NCI-H187 (cell line): ENCODE measurements at places on chromosomes 3 and 15.

- DNase-seq = no peak
Observed at GRCh38 chr15:61243983-61244593, 15.0 kb upstream of the RORA start.

DNA sequence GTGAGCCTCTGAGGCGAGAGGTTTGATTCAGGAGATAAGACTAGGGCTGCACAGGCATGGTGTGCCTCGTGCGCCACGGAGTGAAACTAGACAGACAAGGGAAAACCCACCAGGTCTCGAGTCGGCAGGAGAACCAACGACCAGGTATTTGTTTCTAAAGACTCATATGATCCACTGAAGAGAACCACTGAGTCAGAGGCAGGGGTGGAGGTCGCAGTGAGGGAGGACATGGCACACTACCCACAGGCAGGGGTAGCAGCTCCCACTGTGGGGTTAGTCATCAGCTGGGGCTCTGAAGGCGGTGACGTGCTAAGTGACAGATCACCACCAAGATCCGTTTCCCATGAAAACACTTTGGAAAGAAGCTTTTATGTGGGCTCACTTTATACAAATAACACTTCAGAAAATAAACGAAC is 45.7 kb downstream of the CHSY1 start:
- no peak for DNase-seq

DNA sequence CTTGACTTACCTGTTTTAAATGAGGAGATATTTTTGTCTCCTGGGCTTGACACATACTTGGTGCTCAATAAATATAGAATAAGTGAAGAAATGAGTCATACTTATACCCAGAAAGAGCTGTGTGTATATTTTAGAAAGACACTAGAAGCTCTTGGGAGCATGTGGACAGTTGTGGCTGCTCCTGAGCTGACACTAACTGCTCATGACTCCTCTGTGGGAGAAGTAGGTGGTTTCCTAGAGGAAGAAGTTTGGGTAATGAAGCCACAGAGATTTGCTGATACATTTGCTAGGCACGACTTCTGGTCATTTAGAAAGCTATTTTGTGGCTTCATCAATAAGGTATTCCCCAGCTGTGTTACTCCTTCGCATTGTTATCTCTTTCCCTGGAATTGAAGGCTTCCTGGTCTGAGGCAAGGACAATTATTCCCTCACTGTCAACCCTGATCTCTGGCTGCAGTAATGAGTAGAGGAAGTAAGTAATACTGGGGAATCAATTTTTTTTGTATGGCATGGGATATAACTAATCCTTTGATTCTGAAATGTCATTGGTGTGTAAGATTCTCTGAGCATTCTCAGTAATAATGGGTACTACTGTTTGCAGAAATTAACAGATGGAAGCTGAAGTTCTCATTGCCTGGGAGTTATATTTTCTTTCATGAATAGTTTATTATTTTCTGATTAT is 79.6 kb upstream of the DCBLD2 start:
- no peak for DNase-seq

GRCh38 chr3:53478166-53478830 is 16.1 kb upstream of the CACNA1D start:
- no peak for DNase-seq

DNA sequence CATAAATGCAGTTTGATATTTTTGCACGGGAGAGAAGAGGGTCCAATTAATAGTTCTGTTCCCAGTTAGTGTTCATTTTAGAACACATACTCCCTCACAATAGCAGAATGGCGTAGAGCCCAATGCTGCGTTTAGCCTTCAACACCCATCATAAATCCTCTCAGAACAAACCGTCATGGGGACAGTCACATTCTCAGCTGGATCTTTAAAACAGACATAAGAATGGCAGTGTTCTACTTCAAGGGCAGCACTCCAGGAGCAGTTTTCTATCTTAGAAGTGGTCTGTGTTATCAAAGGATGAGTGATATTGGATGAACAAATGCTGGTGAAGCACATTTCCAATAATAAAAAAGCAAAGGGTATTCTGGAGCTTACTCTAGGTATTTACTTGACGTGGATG is 230.5 kb downstream of the PDZRN3 start:
- no peak for DNase-seq

DNA sequence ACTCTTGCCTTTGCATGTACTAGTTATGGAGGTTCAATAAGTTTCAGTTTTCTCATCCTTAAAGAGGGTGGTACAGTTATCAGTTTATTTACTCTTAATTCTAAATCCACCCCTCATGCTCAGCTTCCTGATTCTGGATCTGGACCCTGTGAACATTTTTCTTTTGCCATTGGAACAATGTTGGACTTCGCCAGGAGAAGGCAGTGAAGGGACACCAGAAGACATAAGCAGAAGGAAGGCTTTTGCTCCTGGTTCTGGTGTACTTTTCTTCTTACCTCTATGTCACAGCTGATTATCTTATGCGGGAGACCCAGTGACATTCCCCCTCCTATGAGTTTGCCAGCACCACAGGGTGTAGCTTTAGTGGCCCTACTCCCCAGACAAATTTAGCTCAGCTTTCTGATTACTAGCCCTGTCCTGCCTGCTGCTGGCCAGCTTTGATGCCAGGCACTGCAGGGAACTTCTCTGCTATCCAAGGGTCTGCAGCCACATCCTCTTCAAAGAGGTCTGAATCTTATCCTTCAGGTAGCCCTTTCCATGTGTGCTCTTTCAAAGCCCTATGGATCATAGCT is 466.3 kb upstream of the EPHA3 start:
- no peak for DNase-seq

DNA sequence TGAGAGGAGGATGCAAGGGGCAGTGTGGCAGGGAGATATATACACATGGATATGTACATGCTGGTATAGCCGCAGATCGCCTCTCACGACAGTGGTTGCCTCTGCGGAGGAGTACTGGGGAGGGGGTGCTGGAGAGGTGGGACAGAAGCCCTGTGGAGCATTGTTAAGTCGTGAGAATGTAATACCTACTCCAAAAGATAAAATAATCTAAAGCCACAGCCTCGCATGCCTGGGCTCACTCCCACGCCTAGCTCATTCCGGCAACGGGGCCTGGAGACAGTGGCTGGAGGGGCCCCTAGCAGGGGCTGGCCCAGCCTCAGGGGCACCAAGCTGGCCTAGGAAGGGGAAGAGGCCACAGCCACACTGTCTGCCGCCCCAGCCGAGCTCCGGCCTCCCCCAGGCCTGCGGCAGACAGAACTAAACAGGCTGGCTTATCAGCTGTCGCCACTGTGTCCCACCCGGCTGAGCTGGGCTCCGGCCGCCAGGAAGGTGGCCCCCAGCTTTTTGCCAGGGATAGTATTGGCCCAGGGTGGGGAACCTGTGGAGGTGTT is 65.1 kb upstream of the LCTL start:
- DNase-seq = no peak

- DNase-seq = peak; percentile 63
Observed at GRCh38 chr15:57527382-57528091, 64.2 kb upstream of the MYZAP start.

DNA sequence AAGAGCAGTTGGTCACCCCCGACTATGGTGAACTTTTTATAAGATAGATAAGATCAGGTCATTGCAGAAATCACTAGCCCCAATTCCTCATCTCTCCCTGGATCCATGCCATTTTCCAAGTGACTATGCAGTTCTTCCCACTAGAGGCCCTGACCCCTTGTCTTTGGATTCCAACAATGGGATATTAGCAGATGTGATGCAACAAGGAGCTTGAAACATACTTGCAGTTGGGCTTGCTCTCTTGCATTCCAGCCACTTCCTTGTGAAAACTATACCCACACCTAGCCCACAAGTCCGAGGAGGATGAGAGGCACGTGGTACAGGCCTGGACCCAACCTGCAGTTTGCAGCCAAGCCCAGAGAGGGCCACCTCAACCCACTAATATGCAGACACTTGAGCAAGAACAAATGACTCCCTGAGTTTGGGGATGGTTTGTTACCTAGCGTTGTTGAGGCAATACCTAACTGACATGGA is 60.6 kb downstream of the SUCLG2 start:
- DNase-seq = no peak

DNA sequence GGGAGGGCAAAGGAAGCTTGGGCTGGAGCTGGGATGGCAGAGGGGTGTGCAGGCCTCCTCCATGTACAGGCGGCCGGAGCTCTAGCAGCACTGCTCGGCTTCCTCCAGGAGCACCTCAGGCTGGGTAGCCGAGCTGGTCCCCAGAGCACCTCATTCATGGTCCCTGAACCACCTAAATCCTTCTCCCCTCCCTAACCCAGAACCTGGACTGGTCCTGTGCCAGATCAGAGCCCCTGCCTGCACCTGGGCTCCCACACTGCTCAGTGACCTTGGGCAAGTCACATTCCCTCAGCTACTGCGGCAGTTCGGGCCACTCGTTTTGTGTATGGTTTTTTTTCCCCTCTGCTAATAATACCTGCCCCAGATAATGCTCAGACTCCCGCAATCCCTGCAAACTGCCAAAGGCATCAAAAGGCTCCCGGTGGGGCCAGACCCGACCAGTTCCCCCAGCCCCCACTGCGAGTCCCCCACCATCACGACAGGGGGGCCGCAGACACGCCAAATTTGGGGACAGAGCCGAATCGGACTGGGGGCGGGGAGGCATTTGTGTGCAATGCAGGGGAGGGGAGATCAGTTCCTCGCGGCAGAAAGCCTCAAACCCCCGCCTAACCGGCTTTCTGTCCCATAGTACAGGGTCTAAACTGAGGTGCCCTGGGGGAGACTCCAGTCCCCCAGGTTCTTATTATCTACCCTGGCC is 1.3 kb downstream of the SEMA7A start:
- DNase-seq = no peak

- DNase-seq = peak; percentile 49
Observed at GRCh38 chr3:150216041-150216811, 191.9 kb upstream of the TSC22D2 start.

- DNase-seq = no peak
Observed at GRCh38 chr15:41774882-41775417, 666 bp downstream of the MAPKBP1 start.

GRCh38 chr3:40793730-40794129 is 269.0 kb downstream of the ZNF621 start:
- no peak for DNase-seq

GRCh38 chr3:32593903-32594525 is 23.4 kb upstream of the DYNC1LI1 start:
- DNase-seq = no peak

GRCh38 chr15:73650416-73651126 is 17.4 kb upstream of the NPTN start:
- no peak for DNase-seq

DNA sequence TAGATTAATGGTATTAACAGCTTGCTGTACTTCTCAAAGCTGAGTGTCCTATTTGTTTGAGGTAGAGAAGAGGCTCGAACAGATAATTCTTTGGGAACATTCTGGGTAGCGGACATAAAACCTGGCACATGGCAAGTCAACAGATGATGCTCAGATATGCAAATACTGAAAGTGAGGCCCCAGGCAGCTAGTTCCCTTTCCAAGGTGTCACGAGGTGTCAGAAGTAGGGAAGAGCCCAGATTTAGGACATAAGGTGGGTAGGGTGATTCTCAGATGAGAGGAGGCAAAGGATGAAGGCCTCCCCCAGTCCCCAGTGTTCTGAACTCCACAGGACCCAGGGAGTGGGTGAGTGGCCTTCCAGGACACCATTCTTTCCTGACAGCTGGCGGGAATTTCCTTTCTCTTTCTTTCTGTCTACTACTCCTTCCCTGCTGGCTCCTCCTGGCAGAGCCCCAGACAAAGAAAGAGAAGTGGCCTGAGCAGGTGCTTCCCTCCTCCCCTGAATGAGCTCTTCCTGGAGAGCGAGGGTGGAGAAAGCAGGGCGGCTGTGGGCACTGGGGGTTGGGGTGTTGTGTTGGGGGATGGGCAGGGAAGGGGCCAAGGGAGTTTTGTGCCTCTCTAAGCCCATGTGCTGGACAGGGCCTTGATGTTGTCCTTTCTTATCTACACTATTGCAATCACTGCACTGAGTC is 87.5 kb downstream of the CORO2B start:
- peak; percentile 58 for DNase-seq

GRCh38 chr3:15347063-15347736 is 14.8 kb upstream of the SH3BP5 start:
- no peak for DNase-seq

- no peak for DNase-seq
Observed at GRCh38 chr3:187255314-187255713, 36.2 kb downstream of the MASP1 start.

GRCh38 chr15:83129791-83130190 is 22.3 kb downstream of the TM6SF1 start:
- DNase-seq = no peak

DNA sequence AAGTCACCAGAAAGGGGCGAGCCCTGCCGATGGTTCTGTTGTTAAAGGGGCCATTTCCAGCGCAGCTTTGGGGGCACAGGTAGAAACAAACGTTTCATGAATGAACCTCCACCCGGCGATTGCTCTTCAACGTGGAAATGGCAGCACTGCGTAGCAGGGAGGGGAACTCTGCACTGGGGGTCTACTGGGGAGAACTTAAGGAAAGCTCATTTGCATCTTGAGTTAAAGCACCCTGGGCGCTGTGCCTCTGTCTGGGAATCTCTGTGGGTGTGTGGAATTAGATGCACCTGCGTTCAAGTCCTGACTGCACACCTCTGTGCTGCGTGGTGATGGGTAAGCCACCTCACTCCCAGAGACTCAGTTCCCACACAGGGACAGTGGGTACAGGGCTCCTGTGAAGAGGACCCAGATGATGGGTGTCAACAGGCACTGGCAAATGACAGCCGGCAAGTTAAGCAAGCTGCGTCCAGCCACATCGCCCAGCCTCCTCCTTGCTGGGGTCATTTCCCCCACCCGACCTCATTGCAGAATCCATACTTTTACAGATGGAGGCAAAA is 68.8 kb downstream of the ASB7 start:
- no peak for DNase-seq

- no peak for DNase-seq
Observed at GRCh38 chr15:32718821-32719716, 1.3 kb downstream of the GREM1 start.

DNA sequence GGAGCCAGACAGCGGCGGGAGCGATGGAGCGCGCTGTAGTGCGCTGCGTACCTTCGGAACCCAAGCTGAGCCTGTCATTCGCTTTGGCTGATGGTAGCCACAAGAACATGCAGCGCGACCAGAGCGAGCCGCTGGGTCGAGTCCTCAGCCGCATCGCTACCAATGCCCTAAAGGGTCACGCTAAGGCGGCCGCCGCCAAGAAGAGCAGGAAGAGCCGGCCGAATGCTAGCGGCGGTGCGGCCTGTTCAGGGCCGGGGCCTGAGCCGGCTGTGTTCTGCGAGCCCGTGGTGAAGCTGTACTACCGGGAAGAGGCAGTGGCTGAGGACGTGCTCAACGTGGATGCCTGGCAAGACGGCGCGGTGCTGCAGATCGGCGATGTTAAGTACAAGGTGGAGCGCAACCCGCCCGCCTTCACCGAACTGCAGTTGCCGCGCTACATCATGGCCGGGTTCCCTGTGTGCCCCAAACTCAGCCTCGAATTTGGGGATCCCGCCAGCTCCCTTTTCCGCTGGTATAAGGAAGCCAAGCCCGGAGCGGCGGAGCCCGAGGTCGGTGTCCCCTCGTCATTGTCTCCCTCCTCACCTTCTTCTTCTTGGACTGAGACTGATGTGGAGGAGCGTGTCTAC is 498 bp downstream of the PDE12 start:
- no peak for DNase-seq

- no peak for DNase-seq
Observed at GRCh38 chr3:65669163-65669875, 369.4 kb downstream of the MAGI1 start.
